ENCODE measurements at places on chromosomes 3 and 15.

GRCh38 chr3:69386556-69387385 lies 883 bp upstream of the FRMD4B start:
- no peaks in the 10 kb centered on the region for H3K36me3 ChIP-seq
- H3K27ac ChIP-seq, result peak overlapping the region; percentile 72
- peak overlapping the region; percentile 78 for H3K4me3 ChIP-seq
- DNase-seq, result no peak
- peaks cover 6% of the 10 kb centered on the region for H3K4me1 ChIP-seq

- H3K36me3 ChIP-seq, result no peaks in the 10 kb centered on the region
- H3K4me1 ChIP-seq, result no peaks in the 10 kb centered on the region
These were observed 45.5 kb upstream of the CGNL1 start for GRCh38 chr15:57330619-57331340.

DNA sequence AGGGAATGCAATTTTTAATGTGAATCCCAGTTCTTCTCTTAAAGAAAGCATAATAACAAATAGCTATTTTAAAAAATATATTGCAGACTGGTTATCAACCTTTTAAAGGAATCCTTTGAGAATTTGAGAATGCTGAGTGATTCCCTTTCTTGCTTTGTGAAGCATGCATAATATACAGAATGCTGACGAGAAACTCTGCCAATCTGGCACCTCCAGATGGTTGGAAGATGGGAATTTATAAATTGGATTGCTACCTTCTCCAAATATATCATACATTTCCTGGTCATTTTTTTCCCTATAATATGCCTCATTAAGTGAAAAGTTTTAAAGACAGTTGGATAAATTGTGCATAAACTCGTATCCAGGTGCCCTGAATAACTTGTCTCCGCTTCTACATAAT lies 333.9 kb upstream of the ARPP21 start:
- H3K27ac ChIP-seq, result no peak overlapping the region
- H3K4me1 ChIP-seq, result no peaks in the 10 kb centered on the region
- H3K36me3 ChIP-seq, result no peaks in the 10 kb centered on the region
- no peaks in the 10 kb centered on the region for H3K27me3 ChIP-seq
- no peak for DNase-seq
- no peak overlapping the region for H3K4me3 ChIP-seq

DNA sequence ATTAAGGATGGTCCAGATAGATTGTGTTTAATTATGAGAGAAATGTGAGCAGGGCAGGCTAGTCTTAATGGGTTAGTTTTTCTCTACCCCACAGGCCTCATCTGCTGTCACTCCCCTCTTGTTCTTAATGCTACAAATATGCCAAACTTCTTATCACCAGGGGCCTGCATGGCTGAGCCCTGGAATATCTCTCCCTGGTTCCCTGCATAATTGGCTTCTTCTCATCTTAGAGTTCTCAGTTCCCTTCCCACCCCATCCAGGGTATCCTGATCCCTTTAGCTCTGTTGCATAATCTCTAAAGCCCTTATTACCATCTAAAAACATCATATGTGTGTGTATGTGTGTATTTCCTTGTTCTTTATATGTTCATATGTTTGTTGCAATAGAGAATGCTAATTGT lies 279.6 kb downstream of the LSAMP start:
- H3K4me3 ChIP-seq, result no peak overlapping the region
- no peak overlapping the region for H3K27ac ChIP-seq
- H3K4me1 ChIP-seq, result no peaks in the 10 kb centered on the region
- H3K36me3 ChIP-seq, result no peaks in the 10 kb centered on the region
- no peaks in the 10 kb centered on the region for H3K27me3 ChIP-seq

DNA sequence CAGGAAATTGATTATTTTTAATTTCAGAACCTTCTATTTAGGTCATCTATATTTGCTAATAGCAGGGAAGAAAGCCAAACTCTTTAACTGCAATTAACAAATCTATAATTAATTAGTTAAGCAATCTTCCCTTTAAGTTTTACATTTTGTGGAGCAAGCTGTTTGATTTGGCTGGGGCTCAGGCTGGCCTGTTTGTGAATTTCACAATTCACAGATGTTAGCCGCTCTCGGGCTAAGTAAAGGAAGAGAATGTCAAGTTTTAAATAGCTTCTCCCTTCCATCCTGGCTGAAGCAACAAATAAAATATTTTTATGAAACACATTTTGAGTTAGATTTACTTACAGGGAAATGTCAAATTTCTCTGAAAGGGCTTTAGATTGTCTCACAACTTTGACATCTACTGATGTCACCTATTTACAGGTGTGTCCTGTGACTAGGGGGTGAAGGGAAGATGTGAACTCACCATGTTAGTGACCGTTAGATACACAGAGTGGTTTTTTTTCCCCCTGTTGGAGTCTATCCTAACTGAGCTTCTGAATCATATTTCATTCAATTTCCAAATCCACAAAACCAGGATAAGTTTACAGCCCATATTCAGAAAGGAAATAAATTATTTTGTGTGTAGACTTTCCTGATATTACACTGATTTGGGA lies 1.3 kb upstream of the TP63 start:
- DNase-seq, result no peak
- H3K27me3 ChIP-seq, result no peaks in the 10 kb centered on the region
- peaks cover 8% of the 10 kb centered on the region for H3K4me1 ChIP-seq
- no peak overlapping the region for H3K4me3 ChIP-seq

- no peak for DNase-seq
- no peaks in the 10 kb centered on the region for H3K27me3 ChIP-seq
- H3K36me3 ChIP-seq, result no peaks in the 10 kb centered on the region
- H3K4me1 ChIP-seq, result peaks cover 42% of the 10 kb centered on the region
- no peak overlapping the region for H3K4me3 ChIP-seq
- H3K27ac ChIP-seq, result no peak overlapping the region
These were observed 33.6 kb downstream of the PLSCR4 start for GRCh38 chr3:146217324-146217723.

DNA sequence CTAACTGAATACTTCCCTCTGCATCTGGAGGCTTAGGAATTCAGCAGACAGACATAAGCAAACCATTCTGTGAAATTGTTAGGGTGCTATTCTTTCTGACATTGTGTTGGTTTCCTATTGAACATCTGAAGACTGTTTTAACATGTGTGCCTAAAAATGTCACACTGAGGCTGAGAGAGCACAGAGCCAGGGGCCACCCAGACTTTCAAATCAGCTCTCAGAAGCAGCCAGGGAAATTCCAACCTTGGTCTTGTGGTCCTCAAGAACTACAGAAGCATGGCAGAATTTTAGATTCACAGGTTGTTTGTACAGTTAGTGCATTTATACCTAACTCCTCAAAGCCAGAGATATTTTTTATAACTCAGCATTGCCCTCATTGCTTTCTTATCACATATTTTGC lies 929.2 kb upstream of the CFAP20DC start:
- no peak for DNase-seq
- no peak overlapping the region for H3K4me3 ChIP-seq
- no peak overlapping the region for H3K27ac ChIP-seq
- no peaks in the 10 kb centered on the region for H3K4me1 ChIP-seq
- no peaks in the 10 kb centered on the region for H3K36me3 ChIP-seq

- H3K27me3 ChIP-seq, result no peaks in the 10 kb centered on the region
- H3K36me3 ChIP-seq, result no peaks in the 10 kb centered on the region
- H3K4me1 ChIP-seq, result peaks cover 45% of the 10 kb centered on the region
- DNase-seq, result no peak
- H3K27ac ChIP-seq, result peak overlapping the region; percentile 97
These were observed 3.6 kb downstream of the FOXP1 start for GRCh38 chr3:71579935-71580406.

GRCh38 chr3:141425523-141426233 lies 57.4 kb downstream of the ZBTB38 start:
- H3K27ac ChIP-seq, result peak overlapping the region; percentile 62
- no peak overlapping the region for H3K4me3 ChIP-seq
- no peaks in the 10 kb centered on the region for H3K36me3 ChIP-seq
- DNase-seq, result no peak
- peaks cover 55% of the 10 kb centered on the region for H3K4me1 ChIP-seq
- no peaks in the 10 kb centered on the region for H3K27me3 ChIP-seq

- no peak for DNase-seq
- no peaks in the 10 kb centered on the region for H3K27me3 ChIP-seq
- H3K4me1 ChIP-seq, result no peaks in the 10 kb centered on the region
- no peak overlapping the region for H3K27ac ChIP-seq
These were observed 227.7 kb upstream of the ST8SIA2 start for GRCh38 chr15:92166029-92166428.

GRCh38 chr15:63474810-63475316 lies 29.5 kb upstream of the USP3 start:
- no peak overlapping the region for H3K27ac ChIP-seq
- no peaks in the 10 kb centered on the region for H3K27me3 ChIP-seq
- peaks cover 10% of the 10 kb centered on the region for H3K4me1 ChIP-seq
- no peak overlapping the region for H3K4me3 ChIP-seq
- no peak for DNase-seq

GRCh38 chr15:65375871-65376607 lies 1.8 kb downstream of the IGDCC3 start:
- H3K4me3 ChIP-seq, result no peak overlapping the region
- no peak for DNase-seq
- H3K27ac ChIP-seq, result no peak overlapping the region
- no peaks in the 10 kb centered on the region for H3K36me3 ChIP-seq
- H3K4me1 ChIP-seq, result peaks cover 2% of the 10 kb centered on the region

DNA sequence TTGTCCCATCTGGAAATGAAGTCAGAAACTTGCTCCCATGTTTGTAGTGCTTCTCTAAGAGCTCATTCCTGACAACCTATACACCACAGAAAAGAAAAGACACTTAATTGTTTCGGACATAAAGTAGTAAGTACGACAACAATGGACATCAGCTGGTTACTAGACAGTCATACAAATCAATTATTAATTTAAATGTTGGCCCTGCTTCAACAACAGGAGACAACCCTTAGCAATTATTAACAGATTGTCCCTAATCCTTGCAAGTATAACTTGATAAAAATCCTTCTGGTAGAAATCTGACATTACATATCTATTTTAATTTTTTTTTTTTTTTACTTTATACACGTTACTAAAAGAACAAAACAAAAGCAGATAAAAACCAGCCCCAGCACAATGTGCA lies 29.8 kb downstream of the ERICH6 start:
- H3K27me3 ChIP-seq, result no peaks in the 10 kb centered on the region
- no peaks in the 10 kb centered on the region for H3K4me1 ChIP-seq
- H3K4me3 ChIP-seq, result no peak overlapping the region
- no peaks in the 10 kb centered on the region for H3K36me3 ChIP-seq
- DNase-seq, result no peak
- no peak overlapping the region for H3K27ac ChIP-seq

- DNase-seq, result no peak
- H3K36me3 ChIP-seq, result no peaks in the 10 kb centered on the region
- H3K4me1 ChIP-seq, result peaks cover 17% of the 10 kb centered on the region
- H3K27ac ChIP-seq, result peak overlapping the region; percentile 97
- H3K27me3 ChIP-seq, result no peaks in the 10 kb centered on the region
- peak overlapping the region; percentile 98 for H3K4me3 ChIP-seq
These were observed 3.0 kb downstream of the TBL1XR1 start for GRCh38 chr3:177194299-177194698.

DNA sequence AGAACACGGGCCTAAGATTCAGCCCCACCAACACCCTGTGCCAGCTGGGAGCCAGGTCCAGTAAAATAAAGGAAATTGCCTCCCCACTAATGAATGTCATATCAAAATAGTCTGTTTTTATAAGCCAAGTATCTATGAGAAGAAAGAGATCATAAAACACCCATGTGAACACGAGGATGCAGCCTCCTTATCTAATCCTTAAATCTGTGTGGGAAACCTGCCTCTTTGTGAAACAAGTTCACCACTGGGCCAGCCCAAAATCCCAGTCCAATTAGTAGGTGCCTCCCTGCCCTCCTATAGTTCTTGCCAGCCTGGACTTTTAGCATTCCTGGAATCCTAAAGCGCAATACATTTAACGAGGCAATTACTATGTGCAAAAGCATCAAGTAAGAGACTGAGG lies 42.0 kb downstream of the SCAPER start:
- H3K36me3 ChIP-seq, result no peaks in the 10 kb centered on the region
- no peaks in the 10 kb centered on the region for H3K4me1 ChIP-seq
- no peak overlapping the region for H3K27ac ChIP-seq
- no peak for DNase-seq
- no peaks in the 10 kb centered on the region for H3K27me3 ChIP-seq

DNA sequence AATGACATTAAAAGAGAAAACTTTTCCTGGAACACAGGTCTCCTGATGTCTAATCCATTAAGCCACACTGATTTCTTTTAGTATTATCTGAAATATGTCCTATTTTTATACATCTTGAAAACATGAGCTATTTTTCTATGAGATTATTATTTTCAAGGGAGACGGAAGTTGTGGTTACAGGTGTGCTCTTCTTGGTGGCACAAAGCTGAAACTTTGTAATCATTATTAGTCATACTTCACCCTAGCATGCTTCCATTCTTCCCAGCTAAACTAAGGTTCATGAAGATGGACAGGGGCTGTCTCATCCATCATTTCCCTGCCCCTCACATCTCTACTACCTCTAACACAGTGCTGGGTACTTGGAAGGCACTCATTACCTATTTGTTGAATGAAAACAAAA lies 85.6 kb upstream of the POU1F1 start:
- peaks cover 2% of the 10 kb centered on the region for H3K4me1 ChIP-seq
- no peak overlapping the region for H3K27ac ChIP-seq
- H3K27me3 ChIP-seq, result no peaks in the 10 kb centered on the region

DNA sequence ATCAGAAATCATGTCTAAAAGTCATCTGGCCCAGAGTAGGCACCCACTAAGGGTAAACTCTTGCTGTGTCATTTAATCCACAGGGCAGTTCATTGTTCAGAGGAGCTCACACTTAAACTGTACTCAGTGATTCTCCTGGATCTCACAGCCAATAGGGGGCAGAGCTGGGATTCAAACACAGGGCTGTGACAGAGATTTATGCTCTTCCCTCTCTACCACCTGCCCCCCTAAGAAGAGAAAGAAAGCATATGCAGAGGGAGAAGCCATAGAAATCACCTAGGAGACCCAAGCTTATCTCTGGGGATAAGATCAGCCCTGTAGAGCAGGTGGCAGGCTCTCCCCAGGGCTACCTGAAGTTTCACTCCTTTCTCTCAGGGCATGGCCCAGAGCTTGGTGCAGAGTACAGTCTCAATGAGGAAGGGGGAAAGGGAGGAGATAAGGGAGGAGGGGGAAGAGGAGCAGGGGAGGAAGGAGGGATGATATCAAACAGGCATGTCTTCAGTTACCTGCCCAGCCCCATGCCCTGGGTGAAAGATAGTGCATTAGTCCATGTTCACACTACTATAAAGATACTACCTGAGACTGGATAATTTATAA lies 51.8 kb upstream of the ADPGK start:
- no peaks in the 10 kb centered on the region for H3K27me3 ChIP-seq
- no peak overlapping the region for H3K27ac ChIP-seq
- no peak overlapping the region for H3K4me3 ChIP-seq
- no peak for DNase-seq
- H3K4me1 ChIP-seq, result peaks cover 3% of the 10 kb centered on the region

DNA sequence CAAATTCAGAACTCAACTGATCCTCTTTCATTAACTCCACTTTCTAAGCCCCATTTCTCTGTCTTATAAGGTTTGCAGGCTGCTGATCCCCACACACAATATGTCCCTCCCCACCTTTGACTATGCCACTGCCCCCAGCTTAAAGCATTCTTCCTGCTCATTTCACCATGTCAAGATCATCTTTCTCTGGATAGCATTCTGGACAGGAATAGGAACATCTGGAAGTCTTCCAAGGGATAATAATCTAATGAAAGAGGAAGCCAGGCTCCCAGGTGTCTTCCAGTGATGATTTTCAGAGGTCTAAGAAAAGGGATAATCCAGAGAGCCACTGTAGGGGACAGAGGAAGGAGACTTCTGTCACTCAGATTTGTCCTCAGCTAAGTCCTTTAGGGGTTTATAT lies 54.6 kb upstream of the GALNT15 start:
- no peak for DNase-seq
- H3K27me3 ChIP-seq, result no peaks in the 10 kb centered on the region
- H3K27ac ChIP-seq, result no peak overlapping the region
- H3K4me3 ChIP-seq, result no peak overlapping the region
- no peaks in the 10 kb centered on the region for H3K36me3 ChIP-seq
